CD8-positive, alpha-beta memory T cell (primary cell): ENCODE measurements at places on chromosomes 5 and 9.
A peak's percentile ranks its signal among the peaks of the same experiment; 100 is the strongest.

DNA sequence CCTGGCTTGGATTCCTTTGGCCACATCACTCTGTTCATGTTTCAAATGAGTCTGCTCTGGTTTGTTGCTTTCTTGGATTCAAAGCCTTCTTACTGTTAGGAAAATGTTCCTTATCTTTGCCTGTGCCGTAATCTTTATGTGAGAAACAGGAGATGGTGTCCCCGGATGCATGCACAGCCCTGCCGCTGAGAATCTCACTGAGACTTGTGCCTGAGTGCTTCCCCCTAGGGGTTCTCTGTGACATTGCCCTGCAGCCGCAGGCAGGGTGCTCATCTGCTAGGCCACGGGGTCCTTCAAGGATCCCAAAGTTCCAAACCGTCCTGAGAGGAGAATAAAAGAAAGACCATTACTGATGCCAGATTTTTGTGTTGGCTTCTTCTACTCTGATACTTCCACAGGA, 81.4 kb upstream of the ANKRD55 start:
- no peak for DNase-seq

DNA sequence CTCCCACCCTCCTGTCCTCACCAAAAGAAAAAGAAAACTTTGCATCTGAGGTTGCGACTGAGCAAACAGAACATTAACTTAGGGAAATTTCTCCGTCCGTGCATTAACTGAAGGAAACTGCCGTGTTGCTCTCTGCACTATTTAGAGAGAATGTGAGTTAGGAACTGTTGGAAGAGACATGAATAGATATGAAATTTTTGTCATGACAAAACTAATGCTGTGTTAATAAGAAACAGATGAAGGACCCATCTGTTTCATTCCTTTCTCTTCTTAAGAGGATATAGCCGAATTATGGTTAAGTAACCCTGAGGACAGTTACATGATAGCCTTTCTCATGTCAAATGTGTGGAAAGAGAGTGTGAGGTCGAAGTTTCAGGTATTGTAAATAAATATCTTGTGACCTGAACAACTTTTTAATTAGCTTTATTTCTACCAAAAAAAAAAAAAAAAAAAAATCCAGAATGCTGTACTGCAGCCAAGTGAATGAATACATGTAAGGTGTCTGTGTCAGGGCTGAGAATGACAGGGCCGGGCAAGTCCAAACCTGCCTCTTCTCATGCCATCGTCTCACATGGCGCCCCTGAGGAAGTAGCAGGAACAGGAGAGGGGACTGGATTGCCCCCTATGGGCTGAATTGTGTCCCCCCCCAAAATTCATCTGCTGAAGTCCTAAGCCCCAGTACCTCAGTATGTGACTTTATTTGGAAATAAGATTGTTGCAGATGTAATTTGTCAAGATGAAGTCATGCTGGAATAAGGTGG, 35.6 kb upstream of the ANKRD33B start:
- DNase-seq: no peak

DNA sequence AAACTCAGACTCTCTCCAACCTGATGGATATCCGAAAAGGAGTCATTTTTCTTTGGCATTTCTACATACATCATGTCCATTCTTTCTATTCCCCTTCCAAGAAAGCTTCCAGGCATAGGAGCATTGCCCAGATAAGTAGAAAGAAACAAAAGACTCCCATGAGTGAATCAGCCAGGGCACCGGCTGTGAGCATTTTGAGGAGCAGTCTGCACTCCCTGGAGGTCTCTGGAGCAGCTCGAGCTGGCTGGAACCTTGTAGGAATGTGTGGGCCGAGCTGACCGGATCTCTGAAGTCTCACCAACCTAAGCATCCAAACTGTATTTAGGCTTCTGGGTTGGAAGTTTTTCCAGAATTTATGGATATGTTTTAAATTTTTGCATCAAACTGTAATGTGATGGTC, 161.4 kb upstream of the TRPC7 start:
- DNase-seq: no peak

DNA sequence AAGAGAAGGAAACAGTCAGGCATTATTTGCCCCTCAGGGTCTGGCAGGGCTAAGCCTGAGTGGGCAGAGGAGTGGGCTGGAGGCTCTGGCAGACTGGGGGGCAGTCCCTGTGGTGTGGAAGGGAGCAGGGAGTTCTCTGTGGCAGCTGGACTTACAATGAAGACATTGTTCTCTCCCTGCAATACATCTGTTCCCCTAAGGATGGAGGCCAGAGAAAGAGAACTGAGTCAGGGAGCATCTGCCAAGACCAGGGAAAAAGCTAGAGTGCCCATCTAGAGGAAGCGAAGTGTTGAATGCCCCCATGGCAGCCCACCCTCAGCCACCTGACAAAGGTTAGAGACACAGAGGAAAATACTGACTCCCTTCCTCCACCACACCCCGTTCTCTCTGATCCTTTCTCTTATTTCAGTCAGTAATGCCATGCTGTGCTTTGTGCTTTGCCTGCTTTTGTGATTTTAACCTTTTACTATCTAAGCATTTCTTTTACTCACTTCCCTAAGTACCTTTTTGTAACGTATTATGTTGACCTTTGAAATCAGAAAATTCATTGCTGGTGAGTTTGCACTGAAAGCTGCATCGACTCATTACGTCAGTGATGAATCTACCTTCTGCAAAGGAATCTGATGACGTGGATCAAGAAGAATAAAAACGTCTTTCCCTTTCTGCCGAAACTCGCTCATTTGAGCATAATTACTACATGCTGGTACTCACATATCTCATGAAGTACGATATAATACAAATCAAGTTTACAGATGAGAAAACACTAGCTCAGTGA, 76.0 kb downstream of the ACTL7B start:
- no peak for DNase-seq

- no peak for DNase-seq
Observed at GRCh38 chr9:129334105-129334935, 156.3 kb upstream of the IER5L start.

DNA sequence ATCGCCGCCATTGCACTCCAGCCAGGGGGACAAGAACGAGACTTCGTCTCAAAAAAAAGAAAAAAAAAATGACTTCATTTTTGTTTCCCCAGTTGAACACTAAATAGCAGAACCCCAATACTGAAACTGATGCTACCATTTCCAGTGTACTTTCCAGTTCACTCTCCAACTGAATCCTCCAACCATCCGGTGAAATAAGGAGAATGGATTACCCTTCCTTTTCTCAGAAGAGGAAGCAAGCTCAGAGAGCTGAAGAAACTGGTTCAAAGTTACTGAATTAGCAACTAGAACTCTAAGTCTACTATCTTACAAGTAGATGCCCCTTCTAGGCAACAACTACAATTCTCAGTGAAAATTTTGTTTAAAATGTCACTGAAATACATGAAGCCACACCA, 3.9 kb downstream of the FAM13B start:
- DNase-seq: no peak

DNA sequence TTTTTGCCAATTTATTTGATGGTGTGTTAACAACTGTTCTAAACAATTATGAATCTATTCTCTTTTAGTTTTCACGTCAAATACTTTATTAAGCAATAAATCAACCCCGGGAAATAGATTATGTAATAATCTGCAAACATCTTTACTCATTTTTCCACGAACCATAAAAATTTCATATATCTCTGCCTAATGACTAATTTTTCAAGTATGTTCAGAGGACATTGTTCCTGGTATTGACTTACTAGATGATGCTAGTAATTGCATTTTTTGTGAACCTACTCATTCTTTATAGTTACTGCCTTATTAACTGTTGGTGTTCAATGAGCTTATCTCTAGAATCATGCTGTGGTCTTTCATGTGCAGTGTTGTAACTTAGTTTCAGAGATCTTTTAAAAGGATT, 41.0 kb upstream of the FBN2 start:
- DNase-seq: no peak

GRCh38 chr5:80569086-80569960, 757 bp downstream of the ANKRD34B start:
- DNase-seq: no peak

DNA sequence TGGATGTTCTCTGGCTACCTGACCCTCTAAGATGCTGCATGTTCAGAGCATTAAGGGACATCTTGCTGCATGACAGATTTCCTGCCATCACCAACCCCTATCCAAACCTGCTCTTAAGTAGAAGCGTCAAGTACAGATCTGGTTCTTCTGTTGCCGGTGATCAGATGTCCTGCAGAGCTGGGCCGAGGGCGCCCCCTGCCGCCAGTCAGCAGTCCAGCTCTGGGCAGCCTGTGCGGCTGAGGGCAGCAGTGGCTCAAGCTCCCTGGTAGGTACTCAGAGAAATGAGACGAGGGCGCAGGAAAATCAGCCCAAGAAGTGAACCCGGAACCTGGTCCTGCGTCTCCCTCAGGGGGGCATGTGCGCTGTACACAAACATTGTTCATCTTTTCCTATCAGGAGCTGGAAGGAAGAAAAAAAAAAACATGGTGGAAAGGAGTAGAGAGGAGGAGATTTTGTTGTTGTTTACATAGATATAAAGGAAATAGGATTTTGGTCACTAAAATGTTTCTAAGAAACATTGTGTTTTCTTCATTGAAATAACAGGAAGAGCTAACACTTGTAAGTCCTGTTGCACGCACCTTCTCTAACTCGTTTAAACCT, 95.8 kb downstream of the CFAP90 start:
- DNase-seq: no peak

- DNase-seq: peak; percentile 6
Observed at GRCh38 chr5:127031147-127031862, 947 bp upstream of the MARCHF3 start.

GRCh38 chr9:7799944-7800285, 337 bp upstream of the DMAC1 start:
- no peak for DNase-seq

GRCh38 chr5:170510559-170510958, 6.7 kb downstream of the KCNIP1 start:
- no peak for DNase-seq

DNA sequence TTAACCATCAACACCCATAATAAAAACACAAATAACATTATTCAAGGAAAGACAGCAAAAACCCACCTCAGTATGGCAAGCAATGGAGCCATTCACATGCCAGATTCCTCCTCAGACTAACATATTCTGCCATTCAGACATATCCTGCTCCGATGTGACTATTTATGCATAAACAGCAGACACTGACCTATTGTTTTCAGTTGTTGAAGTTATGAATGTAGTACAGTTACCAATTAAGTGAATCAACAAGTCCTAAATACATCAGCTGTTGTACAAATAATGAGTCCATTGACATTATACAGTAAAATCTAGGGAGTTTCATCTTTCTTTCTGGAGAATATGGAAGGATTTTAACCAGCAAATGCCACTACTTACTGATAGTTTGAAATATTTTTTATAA, 131.7 kb downstream of the DENND1A start:
- no peak for DNase-seq

- DNase-seq: no peak
Observed at GRCh38 chr9:20962536-20963225, 68.8 kb downstream of the HACD4 start.

DNA sequence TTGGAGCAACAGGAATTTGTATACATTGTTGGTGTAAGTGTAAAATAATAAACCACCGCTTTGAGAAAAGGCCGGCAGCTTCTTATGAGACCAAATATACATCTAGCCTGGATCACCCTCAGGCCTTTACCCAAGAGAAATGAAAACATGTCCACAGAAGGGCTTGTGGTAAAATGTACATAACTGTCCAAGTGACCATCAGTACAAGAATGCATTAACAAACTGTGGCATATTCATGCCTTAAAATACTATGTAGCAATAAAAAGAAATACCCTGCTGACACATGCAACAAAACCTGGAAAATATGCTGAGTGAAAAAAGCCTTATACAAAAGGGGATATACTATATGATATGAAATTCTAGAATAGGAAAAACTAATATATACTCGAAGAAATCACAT, 311.9 kb upstream of the TRPC7 start:
- no peak for DNase-seq

DNA sequence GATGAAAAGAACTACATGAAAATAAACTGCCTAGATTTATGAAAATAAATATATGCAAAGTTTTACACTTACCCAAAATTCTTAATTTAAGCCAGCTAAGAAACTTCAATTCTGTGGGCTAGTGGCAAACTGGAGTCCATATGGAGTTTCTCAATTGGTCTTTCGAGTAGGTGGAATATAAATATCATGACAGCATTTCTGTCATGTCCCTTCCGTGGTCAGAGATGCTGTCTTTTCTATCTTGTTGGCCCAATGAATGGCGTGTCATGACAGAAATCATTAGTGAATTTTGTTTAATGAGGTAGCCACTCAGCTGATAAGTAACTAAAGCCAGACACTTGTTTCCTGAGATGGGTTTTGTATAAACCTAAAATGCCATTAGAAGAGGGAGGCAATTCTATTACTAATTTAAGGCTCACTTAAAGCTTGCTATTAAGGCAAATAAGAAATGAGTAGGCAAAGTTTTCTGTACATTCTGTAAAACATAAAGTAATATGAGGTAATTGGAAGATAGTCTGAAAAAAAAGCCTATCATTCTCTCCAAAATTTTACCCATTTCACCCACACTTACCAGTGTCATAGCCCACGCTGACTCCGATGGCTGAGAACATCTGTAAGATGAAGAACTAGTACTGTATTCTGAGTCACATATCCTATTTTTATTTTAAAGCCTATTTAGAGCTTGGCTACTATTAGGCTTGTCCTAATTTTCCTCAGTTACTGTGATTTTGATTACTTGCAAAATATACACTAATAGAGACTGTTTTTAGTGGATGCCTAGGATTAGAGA, 419.3 kb upstream of the MEF2C start:
- no peak for DNase-seq

GRCh38 chr5:159412284-159413046, 82.2 kb upstream of the IL12B start:
- DNase-seq: peak; percentile 84

GRCh38 chr5:123037104-123037418, 536 bp upstream of the PPIC start:
- DNase-seq: no peak

GRCh38 chr5:57684299-57684702, 201.7 kb upstream of the ACTBL2 start:
- no peak for DNase-seq

- no peak for DNase-seq
Observed at GRCh38 chr5:158026304-158027031, 167.5 kb upstream of the CLINT1 start.

- DNase-seq: no peak
Observed at GRCh38 chr9:114051281-114051680, 26.8 kb downstream of the AMBP start.

DNA sequence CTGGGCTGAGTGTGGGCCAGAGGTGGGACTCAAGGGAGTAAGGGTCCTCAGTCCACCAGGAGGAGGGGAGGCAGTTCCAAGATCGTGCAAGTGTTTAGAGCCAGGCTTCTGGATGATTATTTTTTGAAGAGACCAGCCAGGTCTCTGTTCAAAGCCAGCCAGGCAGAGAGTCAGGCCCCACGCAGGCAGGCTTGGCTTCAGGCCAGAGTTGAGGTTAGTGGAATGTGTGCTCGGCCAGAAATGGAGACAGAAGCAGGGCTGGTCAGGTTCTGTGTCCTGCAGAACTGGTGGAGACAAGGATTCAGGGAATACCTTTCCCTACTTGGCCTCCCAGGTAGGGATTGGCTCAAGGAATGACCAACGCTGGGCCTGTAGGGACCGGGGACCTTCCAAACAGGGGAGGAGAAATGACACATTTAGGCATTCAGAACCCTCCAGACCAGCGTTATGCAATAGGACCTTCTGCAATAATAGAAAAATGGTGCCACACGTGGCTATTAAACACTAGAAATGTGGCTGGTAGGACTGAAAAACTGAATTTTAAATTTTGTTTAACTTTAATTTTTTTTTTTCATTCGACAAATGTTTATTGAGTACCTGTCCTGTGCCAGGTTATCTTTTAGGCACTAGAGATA, 106.2 kb downstream of the CMYA5 start:
- DNase-seq: no peak

- no peak for DNase-seq
Observed at GRCh38 chr9:34454571-34455065, 3.8 kb downstream of the FAM219A start.

- no peak for DNase-seq
Observed at GRCh38 chr9:7901621-7902020, 102.0 kb upstream of the DMAC1 start.
